ENCODE measurements at places on chromosomes 16 and 17.
A peak's percentile ranks its signal among the peaks of the same experiment; 100 is the strongest.

DNA sequence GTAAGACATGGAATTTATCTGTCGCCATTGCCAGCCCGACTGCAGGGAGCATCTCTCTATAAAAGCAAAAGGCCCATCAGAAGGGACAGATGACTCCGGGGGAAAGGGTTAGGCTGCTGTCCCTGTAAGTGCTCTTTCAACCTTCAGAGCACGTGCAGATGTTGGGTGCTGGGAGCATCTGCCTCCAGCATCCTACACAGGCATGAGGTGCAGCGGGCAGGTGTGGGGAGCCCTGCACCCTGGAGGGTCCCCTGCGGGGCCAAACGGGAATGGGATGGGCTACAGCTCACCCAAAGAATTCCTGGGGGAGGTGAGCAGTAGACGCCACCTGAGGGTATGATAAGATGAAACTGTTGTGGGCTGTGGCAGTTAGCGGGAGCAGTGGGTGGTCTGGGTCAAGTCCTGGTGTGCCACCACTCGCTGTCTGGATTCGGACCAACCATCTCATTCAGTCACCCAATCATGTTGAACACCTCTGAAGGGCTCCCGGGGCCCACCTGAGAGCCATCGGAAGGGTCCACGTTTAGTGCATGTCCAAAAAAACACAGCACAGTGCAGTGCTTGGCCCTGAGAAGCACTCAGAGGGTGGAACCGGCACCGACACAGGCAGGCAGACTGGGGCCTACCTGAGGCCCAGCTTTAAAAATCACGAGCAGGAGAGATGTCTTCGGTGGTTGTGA lies 3.8 kb downstream of the SMCR8 start:
- H3K4me3 ChIP-seq: no peak overlapping the region
- no peak overlapping the region for H3K27ac ChIP-seq
- H3K4me1 ChIP-seq: peaks cover 11% of the 10 kb centered on the region
- no peak for DNase-seq

- no peak overlapping the region for H3K27ac ChIP-seq
- DNase-seq: no peak
- no peak overlapping the region for H3K4me3 ChIP-seq
- no peaks in the 10 kb centered on the region for H3K36me3 ChIP-seq
- no peaks in the 10 kb centered on the region for H3K27me3 ChIP-seq
- H3K4me1 ChIP-seq: no peaks in the 10 kb centered on the region
Measured at GRCh38 chr17:54971147-54971546, 2.6 kb downstream of the STXBP4 start.

DNA sequence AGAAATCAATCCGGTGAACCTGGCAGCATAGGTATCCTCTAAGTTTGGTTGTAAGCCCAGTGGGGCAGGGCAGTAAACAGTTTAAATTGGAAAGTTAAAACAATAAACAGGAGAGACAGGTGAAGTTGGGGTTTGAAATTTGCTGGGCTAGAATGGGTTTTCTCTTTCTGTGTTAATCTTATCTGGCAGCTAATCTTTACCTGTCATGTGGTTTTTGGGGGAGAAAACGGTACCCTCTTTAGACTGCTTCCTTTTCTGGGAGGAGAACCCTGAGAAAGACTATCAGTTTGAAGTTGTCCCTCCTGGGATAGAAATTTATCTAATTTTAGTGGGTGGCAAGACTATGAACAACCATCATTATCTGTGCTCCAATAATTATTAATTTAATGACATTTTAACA lies 24.0 kb downstream of the CDH13 start:
- DNase-seq: no peak
- H3K4me1 ChIP-seq: peaks cover 16% of the 10 kb centered on the region
- H3K27ac ChIP-seq: no peak overlapping the region
- no peak overlapping the region for H3K4me3 ChIP-seq
- no peaks in the 10 kb centered on the region for H3K36me3 ChIP-seq
- H3K27me3 ChIP-seq: no peaks in the 10 kb centered on the region

GRCh38 chr17:2049333-2050299 lies 5.3 kb upstream of the HIC1 start:
- DNase-seq: peak; percentile 86
- peaks cover 22% of the 10 kb centered on the region for H3K4me1 ChIP-seq
- peaks cover 30% of the 10 kb centered on the region for H3K27me3 ChIP-seq
- peak overlapping the region; percentile 80 for H3K4me3 ChIP-seq
- H3K27ac ChIP-seq: no peak overlapping the region

DNA sequence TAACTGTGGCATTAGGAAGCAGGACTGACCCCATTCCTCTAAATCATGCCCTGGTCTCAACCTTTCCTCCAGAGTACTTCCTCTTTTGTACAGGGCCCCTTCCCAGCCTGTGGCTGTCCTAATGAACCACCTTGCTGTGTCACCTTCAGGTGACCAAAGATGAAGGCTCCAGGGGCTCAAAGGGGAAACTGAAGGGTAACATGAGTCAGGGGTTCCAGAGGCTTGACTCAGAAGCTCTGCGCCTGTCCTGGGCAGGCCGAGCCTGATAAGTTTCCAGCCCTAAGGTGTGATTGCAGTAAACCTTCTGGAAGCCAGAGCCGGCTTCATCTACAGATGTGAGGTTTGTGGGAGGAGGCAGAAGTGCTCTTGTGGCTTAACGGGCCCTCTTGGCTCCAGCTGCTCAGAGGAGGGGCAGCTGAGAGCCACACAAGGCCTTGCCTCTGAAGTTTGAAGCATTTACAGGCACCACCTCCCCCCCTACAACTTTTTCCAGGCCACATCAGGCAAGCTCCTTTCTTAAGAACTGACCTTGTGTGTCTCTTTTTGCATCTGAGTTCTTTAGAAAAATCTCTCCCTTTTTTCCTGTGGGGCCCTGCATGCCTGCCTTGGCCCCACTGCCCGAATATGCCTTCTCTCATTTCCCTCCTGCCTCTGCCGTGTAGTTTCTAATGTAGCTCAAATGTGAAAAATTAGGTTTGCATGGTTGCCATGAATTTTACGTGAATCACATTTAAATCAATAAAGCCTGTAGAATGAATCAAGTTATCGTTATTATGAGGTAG lies 149.9 kb downstream of the CLEC16A start:
- no peak overlapping the region for H3K4me3 ChIP-seq
- no peak overlapping the region for H3K27ac ChIP-seq
- peaks cover 5% of the 10 kb centered on the region for H3K36me3 ChIP-seq
- no peaks in the 10 kb centered on the region for H3K27me3 ChIP-seq

DNA sequence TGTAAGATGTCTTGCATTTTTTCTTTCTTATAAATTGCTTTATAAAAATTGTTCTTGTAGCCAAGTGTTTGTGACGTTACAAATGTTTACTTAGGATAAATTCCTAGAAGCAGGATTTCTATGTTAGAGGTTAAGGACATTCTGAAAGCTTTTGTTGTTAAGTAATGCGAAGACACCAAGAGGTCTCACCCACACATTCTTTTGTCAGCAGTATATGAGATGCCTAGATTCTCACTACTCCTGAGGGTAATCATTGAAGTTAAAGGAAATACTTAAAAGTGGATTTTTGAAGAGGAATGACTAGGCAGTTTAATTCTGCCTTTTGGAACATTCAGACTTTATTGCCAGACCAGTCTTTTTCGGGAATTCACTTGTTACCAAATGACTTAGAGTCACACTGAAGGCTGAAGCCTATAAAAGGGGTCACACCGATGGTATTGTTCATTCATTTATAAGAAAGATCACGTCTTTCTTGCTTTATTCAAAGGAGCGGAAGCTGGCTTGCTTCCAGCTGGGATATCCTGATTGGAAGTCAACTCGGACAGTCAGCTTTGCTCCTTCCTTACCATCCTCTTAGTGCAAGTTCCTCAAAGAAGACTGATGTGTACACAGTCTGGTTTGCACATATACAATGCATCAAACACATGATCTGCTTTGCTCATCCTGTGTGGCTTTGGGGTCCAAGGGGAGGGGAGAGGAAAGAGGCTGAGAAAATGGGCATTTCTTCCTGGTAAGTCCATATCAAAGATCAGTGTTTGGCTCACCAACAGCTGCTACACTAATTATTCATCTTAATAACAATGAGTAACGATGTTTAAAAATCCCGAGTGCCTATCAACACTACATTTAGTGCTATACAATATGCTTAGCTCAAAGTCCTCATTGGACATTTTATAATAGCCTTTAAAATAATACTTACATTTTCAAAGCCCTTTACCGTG lies 160.0 kb downstream of the MAP2K6 start:
- H3K4me3 ChIP-seq: no peak overlapping the region
- H3K36me3 ChIP-seq: no peaks in the 10 kb centered on the region
- no peak overlapping the region for H3K27ac ChIP-seq
- H3K4me1 ChIP-seq: no peaks in the 10 kb centered on the region
- DNase-seq: peak; percentile 73
- H3K27me3 ChIP-seq: no peaks in the 10 kb centered on the region

GRCh38 chr17:65433157-65433556 lies 128.3 kb downstream of the AXIN2 start:
- no peak overlapping the region for H3K27ac ChIP-seq
- H3K4me1 ChIP-seq: peaks cover 4% of the 10 kb centered on the region
- H3K27me3 ChIP-seq: no peaks in the 10 kb centered on the region
- DNase-seq: no peak
- no peak overlapping the region for H3K4me3 ChIP-seq
- no peaks in the 10 kb centered on the region for H3K36me3 ChIP-seq

- H3K4me1 ChIP-seq: no peaks in the 10 kb centered on the region
- no peak overlapping the region for H3K4me3 ChIP-seq
- no peaks in the 10 kb centered on the region for H3K27me3 ChIP-seq
- no peak overlapping the region for H3K27ac ChIP-seq
- no peaks in the 10 kb centered on the region for H3K36me3 ChIP-seq
- peak; percentile 5 for DNase-seq
Measured at GRCh38 chr17:45688353-45688752, 95.8 kb upstream of the CRHR1 start.

DNA sequence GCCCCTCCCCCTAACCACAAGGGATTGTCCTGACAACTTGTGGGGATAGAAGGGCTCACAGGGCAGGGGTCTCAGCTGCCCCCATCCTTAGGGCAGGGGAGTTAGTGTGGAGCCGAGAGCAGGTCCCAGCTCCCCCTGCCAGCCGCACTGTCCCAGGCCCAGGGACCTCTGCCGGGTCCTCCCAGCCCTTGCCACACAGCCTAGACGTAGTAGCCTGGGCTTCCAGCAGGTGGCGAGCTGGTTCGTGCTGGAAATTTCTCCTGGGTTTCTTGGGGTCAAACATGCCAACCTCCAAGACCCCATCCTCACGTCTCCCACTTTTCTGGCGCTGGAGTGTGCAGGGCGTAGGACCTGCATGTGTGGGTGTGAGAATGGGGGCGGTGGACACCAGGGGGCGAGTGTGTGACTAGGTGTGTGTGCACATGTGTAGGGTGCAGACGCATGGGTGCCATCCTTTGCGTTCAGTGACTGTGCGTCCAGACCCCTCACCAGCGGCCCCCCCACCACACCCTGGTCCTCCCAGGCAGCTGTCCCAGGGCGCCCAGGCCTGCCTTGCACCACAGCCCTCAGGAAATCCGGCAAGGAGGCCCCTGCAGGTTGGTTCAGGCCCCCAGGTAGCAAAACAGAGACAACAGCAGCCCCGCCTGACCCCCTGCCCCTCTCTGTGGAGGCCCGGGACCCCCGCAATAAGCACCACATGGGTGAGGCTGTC lies 29.5 kb downstream of the SBK1 start:
- H3K27me3 ChIP-seq: no peaks in the 10 kb centered on the region
- peaks cover 10% of the 10 kb centered on the region for H3K36me3 ChIP-seq
- no peak overlapping the region for H3K27ac ChIP-seq
- DNase-seq: peak; percentile 56
- no peak overlapping the region for H3K4me3 ChIP-seq
- H3K4me1 ChIP-seq: peaks cover 6% of the 10 kb centered on the region

GRCh38 chr16:58789351-58789750 lies 55.2 kb upstream of the GOT2 start:
- no peak for DNase-seq
- H3K27ac ChIP-seq: no peak overlapping the region
- no peak overlapping the region for H3K4me3 ChIP-seq
- H3K4me1 ChIP-seq: no peaks in the 10 kb centered on the region
- no peaks in the 10 kb centered on the region for H3K36me3 ChIP-seq

- no peak overlapping the region for H3K27ac ChIP-seq
- no peaks in the 10 kb centered on the region for H3K36me3 ChIP-seq
- no peak overlapping the region for H3K4me3 ChIP-seq
- DNase-seq: no peak
- no peaks in the 10 kb centered on the region for H3K27me3 ChIP-seq
Measured at GRCh38 chr16:81803332-81803731, 24.2 kb downstream of the PLCG2 start.

GRCh38 chr16:69711115-69711740 lies 15.1 kb downstream of the NQO1 start:
- H3K27ac ChIP-seq: no peak overlapping the region
- H3K27me3 ChIP-seq: no peaks in the 10 kb centered on the region
- DNase-seq: no peak
- peaks cover 35% of the 10 kb centered on the region for H3K36me3 ChIP-seq
